Activated gamma-delta T cell (primary cell): ENCODE measurements at places on chromosomes 13 and 19.
A peak's percentile ranks its signal among the peaks of the same experiment; 100 is the strongest.

- no peak for DNase-seq
Observed at GRCh38 chr13:106088085-106088484, 447.4 kb downstream of the EFNB2 start.

- no peak for DNase-seq
Observed at GRCh38 chr13:36061054-36061453, 70.1 kb downstream of the DCLK1 start.

- DNase-seq, result no peak
Observed at GRCh38 chr13:42394711-42395085, 122.7 kb downstream of the AKAP11 start.

DNA sequence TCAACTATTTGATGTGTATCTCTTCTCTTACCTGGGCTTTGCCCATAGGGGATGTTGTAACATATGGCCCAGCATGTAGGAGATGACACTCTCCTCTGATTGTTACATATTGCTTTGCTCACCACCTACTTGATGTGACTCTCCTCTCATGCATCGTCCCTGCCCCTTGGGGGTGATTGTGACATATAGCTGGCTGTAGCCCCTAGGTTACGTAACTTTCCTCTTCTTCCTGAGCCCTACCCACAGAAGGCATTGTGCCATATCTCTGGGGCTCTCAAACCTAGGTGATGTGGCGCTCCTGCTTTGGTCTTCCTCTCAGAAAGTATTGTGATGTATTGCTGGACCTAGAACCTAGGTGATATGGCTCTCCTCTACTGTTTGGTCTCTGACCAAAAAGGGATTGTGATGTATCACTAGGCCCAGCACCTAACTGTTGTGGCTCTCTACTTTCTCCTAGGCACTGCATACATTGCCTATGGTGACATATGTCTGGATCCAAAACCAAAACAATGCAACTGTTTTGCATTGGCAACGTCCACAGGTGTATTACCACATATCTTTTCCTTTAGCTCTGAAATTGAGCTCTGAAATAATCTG, 71.9 kb upstream of the ZNF724 start:
- no peak for DNase-seq

DNA sequence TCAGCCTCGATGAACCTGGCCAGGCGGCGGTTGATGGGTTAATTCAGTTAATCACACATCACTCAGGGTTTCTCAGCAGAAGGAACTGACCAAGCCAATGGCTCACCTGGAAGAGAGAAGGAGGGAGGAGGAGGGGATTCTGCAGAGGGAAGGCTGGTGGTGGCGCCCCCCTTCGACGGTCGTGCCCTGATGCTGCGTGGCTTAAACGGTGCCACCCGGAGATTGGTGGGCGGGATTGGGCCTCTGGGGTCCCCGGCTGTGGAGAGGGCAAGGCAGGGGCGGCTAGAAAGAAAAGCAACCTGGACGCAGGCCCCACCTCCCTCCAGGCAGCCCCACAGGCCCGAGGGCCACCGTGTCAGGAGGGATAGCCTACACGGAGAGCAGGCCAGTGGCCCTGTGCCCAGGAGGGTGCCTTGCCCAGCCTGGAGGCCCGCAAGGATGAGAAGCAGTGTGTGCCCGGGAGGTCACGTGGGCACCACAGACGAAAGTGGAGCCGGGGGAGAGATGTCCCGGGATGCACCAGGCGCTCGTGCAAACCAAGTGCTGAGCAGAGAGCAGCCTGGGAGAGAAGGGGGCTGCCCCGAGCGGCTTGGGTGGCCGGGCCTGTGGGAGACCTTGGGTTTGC, 16.0 kb downstream of the CSNK1G2 start:
- no peak for DNase-seq

GRCh38 chr19:3518659-3519058, 12.5 kb downstream of the FZR1 start:
- no peak for DNase-seq

GRCh38 chr13:20336761-20337160, 104.6 kb upstream of the GJB6 start:
- no peak for DNase-seq

DNA sequence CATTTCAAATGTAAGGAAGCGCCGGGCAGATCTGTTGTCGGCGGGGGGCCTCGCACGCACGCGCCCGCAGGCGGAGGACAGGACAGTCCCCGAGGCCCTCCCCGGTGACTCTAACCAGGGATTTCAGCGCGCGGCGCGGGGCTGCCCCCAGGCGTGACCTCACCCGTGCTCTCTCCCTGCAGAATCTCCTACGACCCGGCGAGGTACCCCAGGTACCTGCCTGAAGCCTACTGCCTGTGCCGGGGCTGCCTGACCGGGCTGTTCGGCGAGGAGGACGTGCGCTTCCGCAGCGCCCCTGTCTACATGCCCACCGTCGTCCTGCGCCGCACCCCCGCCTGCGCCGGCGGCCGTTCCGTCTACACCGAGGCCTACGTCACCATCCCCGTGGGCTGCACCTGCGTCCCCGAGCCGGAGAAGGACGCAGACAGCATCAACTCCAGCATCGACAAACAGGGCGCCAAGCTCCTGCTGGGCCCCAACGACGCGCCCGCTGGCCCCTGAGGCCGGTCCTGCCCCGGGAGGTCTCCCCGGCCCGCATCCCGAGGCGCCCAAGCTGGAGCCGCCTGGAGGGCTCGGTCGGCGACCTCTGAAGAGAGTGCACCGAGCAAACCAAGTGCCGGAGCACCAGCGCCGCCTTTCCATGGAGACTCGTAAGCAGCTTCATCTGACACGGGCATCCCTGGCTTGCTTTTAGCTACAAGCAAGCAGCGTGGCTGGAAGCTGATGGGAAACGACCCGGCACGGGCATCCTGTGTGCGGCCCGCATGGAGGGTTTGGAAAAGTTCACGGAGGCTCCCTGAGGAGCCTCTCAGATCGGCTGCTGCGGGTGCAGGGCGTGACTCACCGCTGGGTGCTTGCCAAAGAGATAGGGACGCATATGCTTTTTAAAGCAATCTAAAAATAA, 18.2 kb downstream of the IL17D start:
- peak; percentile 11 for DNase-seq

GRCh38 chr19:34248941-34249340, 5.4 kb upstream of the GARRE1 start:
- DNase-seq, result no peak

- DNase-seq, result no peak
Observed at GRCh38 chr13:20939662-20940061, 37.1 kb upstream of the XPO4 start.

DNA sequence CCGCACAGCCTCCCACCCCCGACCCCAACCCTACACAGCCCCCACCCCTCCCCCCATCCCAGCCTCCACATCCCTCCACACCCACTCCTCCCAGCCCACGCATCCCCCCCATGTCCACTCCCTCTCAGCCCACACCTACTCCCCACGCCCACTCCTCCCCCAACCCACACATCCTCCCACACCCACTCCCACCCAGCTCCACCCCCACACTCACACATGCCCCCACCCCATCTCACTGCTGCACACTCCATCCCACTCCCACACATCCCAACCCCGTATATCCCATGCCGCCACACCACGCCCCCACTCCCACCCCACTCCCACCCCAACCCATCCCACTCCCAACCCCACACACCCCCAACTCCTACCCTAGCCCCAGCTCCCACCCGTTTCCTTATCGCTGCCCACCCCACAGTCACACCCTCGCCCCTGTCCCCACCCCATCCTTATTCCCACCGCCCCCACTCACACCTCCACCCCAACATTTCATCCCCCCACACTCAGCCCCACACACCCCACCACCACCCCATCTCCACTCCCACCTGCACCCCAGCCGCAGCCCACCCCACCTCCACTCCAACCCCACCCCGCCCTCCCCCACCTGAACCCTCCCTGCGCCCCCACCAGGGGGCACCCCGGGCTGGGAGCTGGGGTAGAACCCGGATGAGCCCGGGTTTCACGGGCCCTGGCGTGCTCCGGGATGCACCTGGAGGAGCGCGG, 809 bp downstream of the TDRD12 start:
- no peak for DNase-seq

DNA sequence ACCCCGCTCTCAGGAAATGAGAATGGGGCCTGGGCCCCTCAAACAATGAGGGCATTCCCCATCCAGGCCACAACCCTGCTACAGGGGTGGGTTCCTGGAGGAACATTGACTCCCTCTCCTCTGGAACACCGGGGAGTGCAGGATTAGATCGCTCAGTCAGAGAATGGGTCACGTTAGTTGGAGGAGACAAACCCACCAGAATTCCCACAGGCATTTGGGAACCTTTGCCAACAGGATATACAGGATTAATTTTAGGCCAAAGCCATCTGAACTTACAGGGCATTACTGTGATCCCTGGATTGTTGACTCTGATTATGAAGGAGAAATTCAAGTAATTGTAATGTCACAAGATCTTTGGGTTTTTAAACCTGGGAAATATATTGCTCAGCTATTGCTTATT, 2.6 kb downstream of the ERVK3-1 start:
- DNase-seq, result no peak

DNA sequence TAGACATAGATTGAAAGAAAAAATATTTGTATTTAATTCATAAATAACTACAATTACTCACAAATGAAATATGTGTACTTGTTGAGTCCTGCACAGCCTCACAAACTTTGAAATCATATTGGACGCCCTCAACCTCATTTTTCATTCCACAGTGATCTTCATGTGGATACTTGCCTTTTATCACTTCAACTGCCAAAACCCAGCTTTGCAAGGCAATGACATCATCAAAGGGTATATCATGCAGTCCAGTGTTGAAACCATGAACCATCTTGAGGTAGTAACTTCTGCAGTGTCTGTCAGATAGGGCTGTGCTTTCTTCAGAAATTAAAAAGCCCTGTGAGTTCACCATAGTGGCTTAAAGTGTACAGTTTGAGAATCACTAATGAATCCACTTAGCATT, 82.2 kb downstream of the HS6ST3 start:
- DNase-seq, result no peak

GRCh38 chr13:106467427-106468122, 67.9 kb downstream of the EFNB2 start:
- DNase-seq, result no peak

DNA sequence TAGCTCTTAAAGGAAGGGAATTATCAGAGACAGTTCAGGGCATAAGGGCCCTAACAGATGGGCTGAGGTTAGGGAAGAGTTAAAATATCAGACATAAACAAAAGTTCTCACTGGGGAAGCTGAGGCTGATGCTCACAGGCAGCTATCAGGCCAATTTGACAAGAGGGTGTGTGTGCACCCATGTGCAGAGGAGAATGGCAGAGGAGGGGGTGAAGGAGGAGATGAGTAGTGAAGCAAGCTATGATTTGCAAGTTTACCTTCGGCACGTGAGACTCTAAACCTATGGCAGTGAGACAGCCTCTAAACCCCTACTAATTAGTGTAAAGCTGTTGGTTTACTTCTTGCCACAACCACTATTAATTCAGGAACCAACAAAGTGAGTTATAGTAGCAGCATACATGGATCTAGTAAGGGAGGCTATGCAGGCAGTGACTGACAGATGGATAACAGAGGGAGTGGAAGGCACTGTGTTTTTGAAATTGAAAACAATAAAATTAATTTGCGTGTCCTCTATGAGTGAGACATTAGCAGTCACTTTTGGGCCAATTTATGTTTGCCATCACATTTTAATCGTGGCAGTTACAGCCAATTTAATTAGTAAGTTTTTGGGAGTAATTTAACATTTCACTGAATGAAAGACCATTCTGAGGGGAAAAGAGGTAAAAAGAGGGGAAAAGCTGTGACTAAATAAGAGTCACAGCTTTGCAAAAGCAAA, 99.6 kb upstream of the HTR2A start:
- DNase-seq, result no peak

- DNase-seq, result no peak
Observed at GRCh38 chr13:43546251-43546650, 240.5 kb downstream of the ENOX1 start.

DNA sequence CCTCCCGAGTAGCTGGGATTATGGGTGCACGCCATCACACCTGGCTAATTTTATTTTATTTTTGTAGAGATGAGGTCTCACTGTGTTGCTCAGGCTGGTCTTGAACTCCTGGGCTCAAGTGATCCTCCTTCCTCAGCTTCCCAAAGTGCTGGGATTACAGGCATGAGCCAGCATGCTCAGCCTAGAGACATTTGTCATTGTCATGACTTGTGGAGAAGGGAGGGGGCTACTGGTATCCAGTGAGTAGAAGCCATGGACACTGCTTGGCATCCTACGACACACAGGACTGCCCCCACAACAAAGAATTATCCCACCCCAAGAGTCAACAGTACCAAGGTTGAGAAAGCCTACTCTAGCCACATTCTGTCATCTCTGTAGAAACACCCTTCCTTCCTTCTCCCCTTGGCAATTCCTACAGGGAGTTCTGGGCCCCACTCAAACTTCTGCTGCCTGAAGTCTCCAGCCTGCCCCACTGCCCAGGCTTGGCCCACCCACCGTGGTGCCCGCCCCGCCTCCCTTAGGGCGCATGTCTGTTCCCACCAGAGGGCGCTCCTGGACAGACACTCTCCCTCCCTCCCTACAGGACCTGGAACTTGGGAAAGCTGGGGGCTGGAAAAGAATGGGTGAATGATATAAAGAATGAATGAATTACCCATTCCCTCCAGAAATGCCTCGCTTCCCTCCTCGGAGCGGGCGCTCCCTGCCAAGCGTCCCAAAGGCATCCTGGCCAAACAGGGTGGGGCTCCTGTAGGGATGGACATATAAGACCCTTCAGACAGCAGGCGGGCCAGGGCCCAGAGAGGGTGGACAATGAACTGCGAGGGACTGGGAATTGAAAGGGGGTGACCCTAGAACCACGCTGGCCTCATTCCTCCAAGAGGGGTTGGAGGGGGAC, 5.5 kb upstream of the EMP3 start:
- DNase-seq, result peak; percentile 33

DNA sequence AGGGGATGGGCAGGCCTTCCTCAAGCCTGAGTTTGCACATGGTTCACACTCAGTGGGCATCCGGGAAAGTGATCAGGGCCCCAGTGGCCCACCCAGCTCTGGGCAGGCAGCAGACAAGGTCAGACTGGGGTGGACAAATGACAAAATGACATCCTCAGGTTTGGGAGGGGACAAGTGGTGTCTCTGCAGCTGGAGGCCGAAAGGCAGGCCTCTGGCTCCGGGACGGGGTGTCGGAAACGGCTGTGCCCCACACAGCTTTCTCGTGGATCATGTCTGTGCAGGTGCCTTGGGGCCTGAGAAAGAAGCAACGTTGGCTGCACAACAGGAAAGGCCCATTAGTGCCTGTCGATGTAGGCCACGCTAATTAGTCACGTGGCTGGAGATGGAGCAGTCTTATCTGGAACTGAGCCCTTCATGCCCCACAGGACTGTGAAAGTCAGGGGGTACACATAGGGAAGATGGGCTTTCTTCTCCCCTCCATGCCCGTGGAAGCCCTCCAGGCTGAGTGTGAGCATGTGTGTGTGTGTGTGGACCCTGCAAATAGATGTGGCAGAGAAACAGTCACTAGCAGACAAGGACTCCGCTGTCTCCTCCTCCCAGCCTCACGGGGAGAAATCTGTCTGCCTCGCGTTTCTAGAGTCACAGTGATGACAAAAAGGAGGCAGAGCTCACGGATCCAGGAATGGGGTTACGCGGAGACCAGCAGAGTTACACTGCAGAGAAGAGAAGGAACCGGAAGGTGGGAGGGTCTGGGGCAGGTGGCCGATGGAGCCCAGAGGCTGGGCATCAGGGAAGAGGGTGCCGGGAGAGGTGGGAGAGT, 44.2 kb downstream of the CHST8 start:
- no peak for DNase-seq

GRCh38 chr19:45505996-45506245, 1.4 kb upstream of the VASP start:
- no peak for DNase-seq
